ENCODE measurements at places on chromosomes 2 and 18. TPM values are rescaled to one million over a fixed set of nuclear protein-coding genes. Genes with fewer than 3 reads are reported as not detected.

UGT1A4 gene
- not detected for total RNA-seq

ATL2 gene
- total RNA-seq: 85.6 TPM

ACSL3 gene
- 196 TPM for total RNA-seq

CIB4 gene
- not detected for total RNA-seq

EVA1A gene
- total RNA-seq: 51.3 TPM

G6PC2 gene
- total RNA-seq: not detected

LONRF2 gene
- 0.88 TPM for total RNA-seq

FAM237A gene
- total RNA-seq: not detected

SCYGR4 gene
- total RNA-seq: not detected

SCG2 gene
- total RNA-seq: 5.3 TPM

RNF144A gene
- 0.22 TPM for total RNA-seq

SPP2 gene
- total RNA-seq: not detected

RUFY4 gene
- total RNA-seq: not detected

ARHGAP25 gene
- 0.44 TPM for total RNA-seq

DES gene
- total RNA-seq: 7.2 TPM

CCDC74A gene
- 5.9 TPM for total RNA-seq

FASTKD1 gene
- total RNA-seq: 6.3 TPM

GDF7 gene
- total RNA-seq: under 0.01 TPM

LRRFIP1 gene
- total RNA-seq: 44.4 TPM
